Fibroblast of pulmonary artery (primary cell): ENCODE measurements at places on chromosomes 4 and X.

DNA sequence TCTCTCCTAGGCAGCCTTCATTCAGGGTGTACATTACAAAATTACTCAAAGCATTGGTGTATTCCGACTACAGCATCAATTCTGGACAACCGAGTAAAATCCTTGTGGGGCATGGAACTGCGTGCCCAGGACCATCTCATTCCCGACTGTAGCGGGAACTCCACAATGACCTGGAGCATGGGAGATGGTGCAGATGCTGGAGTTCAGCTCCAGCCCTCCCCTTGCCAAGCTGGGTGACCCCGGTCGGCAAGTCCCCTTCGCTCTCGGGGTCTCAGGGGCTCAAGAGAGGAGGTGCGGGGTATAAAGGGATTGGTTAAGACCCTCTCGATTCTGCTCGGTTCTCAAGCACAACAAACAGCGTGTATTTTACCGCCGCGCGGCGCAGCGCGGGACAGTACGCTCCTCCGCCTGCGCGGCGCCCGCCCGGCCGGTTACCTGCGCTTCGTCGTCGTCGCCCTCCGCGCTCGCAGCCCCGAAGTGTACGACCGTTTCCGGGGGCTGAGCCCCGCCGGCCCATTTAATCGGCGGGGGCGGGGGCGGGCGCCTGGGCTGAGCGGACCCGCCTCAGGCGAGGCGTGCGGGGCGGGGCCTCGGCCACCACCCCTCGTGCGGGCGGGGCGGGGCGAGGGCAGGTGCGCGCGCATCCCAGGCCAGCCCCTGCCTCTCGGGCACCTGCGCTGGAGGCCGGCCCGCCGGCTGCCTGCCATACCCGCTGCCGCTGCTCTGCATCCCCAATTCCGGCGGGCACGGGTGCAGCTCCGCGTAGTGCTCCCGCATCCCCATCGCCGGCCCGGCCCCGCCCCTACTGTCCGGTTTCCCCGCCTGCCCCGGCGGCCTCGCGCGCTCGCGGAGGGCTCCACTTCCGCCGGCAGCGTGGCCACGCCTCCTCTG, at the start of gene G6PD:
Gene G6PD (minus strand): TSS at position 493 of the 891 bp plus-strand sequence. CDS start 691 bp downstream, outside the sequence.
- peak; percentile 62 for DNase-seq

- no peak for DNase-seq
These were observed 14.5 kb downstream of the CLCN4 start for GRCh38 chrX:10171249-10171648.

GRCh38 chr4:115233600-115233999, 120.2 kb upstream of the NDST4 start:
- no peak for DNase-seq

GRCh38 chr4:17721496-17722355, 59.7 kb downstream of the FAM184B start:
- DNase-seq = peak; percentile 31

DNA sequence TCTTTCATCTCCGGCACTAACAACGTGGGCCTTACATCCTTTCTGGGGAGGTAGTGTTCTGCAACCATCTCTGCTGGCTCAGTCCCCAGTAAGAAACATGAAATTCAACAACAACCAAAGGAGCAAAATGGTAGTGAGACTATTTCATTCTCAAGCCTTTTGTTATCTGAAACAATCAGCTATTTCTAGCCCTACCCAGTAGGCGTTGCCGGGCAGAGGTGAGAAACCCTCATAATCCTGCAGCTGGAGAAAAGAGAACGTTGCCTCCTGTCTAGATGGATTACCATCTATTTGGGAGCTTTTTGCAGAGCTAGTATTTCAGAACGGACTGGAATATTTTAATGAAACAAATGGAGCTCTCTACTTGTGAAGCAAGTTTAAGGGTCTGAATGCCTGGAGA, 66.4 kb upstream of the GPR174 start:
- no peak for DNase-seq

DNA sequence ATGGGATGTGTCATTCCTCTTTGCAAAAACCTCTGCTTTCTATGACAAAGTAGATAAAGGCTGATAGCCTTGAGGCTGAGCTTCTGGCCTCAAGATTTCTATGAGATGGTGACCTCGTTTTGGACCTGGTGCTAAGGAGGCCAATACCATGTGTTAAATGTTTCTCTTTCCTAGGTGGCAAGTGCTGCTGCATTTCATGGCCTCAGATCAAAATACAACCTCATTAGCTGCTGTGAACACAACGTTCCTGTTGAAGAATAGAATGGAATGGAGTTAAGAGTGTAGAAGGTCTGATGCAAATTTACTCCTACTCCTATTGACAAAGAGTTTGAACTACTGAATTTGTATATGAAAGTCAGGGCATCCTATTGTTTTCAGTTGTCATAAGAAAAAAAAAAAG, 112.0 kb downstream of the C4orf51 start:
- DNase-seq = no peak

DNA sequence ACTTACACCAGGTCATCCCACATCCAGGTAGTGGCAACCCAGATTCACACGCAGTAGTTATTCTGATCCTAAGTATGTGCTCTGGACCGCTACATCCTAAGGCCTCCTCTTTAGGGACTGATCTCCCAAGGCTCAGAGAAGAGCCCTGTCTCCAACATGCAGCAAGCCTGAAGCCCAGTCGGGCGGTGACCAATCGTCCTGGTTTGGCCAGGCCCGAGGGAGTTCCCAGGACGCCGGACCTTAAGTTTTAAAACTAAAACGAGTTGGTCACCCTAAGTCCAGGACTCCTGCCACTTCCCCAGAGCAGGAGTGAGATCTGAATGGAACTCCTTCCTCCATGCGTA, 385 bp downstream of the LYAR start:
- DNase-seq = peak; percentile 19

DNA sequence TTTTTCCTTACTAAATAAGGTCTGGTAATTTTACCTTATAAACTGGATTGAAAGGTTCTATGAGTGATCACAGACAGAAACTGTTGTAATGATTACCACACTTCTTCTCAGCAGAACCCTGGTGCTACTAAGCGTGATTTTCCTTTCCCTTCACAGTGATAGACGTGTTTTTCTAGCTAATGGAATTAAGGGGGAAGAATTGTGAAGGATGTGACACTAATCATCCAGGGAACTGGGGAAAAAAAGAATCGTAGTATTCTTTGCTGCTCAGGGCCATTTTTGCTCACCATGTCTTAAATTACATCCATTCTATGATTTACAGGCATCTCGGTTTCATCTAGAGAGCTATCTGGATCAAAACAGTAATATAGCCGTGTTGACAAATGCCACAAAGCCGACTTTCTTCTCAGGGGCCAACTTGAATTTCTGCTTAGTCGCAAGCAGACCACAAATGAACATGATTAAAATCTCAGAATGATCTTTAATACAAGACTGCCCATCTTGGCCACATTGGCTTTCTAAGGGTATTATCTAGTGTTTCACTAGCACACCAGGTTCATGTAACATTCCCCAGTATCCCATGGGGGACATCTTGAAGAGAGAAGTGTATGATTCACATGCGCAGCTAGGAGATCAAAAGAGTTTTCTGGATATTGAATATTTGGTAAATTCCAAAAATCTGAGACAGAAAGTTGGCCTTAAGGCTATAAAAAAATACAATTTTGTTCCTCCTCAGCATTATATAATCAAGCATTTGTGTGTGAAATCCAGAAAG, 154.0 kb downstream of the UGT8 start:
- DNase-seq = no peak

DNA sequence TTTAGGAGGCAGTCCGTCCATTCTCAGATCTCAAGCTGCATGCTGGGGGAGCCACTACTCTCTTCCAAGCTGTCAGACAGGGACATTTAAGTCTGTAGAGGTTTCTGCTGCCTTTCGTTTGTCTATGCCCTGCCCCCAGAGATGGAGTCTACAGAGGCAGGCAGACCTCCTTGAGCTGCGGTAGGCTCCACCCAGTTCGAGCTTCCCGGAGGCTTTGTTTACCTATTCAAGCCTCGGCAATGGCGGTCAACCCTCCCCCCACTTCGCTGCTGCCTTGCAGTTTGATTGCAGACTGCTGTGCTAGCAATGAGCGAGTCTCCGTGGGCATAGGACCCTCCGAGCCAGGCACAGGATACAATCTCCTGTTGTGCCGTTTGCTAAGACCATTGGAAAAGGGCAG, 10.7 kb upstream of the ADH5 start:
- DNase-seq = no peak

- no peak for DNase-seq
These were observed 1477.2 kb upstream of the TENM3 start for GRCh38 chr4:180766045-180766444.

- DNase-seq = peak; percentile 83
These were observed 29.6 kb downstream of the REST start for GRCh38 chr4:56937262-56937661.

DNA sequence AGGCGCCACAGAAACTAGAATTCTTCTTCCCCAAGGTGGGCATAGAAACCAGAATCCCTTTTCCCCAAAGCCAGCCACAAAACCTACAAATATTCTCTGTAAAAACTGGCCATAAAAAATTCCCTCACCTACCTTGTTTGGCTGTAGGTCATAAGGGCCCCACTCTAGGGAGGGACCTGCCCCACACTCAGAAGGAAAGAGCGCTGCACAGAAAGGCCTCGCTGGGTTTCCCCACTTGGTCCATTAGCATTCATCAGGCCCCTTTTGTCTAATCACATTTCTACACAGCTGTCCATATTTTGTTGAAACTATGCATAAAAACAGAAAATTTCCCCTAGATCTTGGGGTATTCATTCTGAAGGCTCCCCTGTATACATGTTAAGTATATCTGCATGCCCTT, 54.1 kb downstream of the PHKA2 start:
- no peak for DNase-seq

DNA sequence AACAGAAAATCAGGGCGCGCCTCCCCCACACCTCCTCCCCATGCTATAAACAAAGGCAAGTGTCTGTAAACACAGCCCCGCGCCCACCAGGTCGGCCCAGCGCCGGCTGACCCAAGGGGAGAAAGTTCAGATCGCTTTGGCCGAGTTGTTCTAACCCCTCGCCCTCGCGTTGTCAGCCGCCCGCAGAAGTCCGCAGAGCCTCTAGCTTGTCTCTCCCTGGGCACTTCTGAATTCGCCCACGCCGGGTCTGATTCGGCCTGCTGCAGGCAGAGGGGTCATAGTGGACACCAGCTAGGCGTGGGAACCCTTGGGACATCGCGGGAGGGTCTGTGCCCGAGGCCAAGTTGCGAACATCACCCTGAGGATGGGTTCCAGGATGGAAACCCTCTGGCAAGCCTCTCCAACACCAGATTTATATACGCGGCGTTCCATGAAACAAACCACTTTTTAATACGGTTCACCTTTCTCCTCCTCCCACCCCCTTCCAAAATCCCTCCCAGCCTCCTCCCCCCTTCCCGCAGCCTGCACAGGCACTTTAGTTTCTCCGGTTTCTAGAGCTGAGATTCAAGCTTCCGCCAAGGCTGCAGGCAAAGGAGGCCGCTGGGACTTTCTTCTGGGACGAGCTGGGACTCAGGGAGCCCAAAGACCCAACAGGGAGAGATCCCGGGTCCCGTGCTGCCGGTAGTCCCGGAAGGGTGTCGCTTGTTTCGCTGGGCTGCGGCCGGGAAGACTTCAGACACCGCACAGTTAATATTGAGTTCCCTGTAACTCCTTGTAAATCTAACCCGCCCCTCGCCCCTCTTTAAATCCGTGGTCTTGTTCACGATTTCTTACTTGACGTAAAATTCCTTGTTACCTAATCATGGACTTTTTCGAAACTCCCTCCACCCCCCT, 4.7 kb downstream of the HAND2 start:
- DNase-seq = peak; percentile 69

- no peak for DNase-seq
These were observed 39.2 kb downstream of the MAP7D3 start for GRCh38 chrX:136211766-136212556.

GRCh38 chr4:140099983-140100382, 54.0 kb downstream of the MAML3 start:
- DNase-seq = no peak

GRCh38 chrX:150907474-150907873, 9.0 kb upstream of the CD99L2 start:
- DNase-seq = no peak

DNA sequence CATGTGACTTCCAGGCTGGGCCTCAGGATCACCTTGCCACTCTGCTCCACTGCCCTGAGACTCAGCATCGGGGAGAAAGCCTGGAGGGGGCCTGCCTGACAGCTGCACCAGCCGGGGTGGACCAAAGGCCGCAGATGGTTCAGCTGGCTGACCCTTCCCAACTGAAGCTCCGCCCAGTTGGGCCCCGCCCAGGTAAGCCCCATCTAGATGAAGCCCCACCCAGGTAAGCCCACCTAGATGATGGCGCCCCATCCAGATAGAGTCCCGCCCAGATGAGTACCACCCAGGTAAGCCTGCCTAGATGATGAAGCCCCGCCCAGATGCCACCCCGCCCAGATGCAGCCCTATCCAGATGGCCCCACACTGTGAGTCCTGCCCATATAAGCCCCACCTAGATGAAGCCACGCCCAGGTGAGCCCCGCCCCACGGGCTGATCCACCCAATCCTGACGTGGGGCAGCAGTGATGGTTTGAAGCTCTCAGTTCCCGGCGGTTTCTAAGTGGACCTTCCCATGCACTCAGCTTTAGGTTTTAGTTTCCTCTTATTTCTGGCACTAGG, 10.0 kb downstream of the ZFYVE28 start:
- DNase-seq = no peak

DNA sequence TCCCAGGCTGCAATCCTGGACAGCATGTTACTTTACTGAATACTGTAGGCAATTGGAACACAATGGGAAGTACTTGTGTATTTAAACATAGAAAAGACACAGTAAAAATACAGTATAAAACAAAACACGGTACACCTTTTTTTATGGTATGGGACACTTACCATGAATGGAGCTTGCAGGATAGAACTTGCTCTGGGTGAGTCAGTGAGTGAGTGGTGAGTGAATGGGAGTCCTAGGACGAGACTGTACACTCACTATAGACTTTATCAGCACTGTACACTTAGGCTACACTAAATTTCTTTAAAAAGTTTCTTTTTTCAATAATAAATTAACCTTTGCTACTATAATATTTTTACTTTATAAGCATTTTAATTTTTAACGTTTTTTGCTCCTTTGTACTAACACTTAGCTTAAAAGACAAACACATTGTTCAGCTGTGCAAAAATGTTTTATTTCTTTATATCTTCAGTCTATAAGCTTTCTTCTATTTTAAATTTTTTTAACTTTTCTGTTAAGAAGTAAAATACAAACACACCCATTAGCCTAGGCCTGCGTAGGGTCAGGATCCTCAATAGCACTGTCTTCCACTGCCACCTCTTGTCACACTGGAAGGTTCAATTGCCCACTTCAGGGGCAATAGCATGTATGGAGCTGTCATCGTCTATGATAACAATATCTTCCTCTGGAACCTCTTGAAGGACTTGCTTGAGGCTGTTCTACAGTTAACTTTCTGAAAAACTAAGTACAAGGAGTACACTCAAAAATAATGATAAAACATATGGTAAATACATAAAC, 293.5 kb upstream of the FSTL5 start:
- no peak for DNase-seq

DNA sequence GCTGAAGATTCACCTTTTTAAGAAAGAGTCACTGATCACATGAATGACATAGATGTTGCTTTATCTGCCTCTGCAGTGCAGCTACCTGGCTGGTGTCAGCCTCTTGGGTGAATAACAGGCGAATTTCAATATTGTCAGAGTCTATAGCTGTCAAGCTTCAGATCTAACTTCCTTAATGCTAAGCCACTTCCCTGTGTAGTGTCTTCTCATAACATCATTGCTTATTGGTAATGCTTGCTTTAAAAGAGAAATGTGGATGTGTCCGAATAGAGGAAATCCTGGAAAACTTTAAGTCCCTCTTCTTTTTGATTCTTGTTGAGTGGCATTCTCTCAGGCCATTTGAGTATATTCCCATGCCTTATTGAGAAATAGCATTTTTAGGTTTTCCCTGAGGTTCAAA, 7.3 kb upstream of the IGFBP7 start:
- DNase-seq = no peak

GRCh38 chrX:29044423-29045184, 457.4 kb downstream of the IL1RAPL1 start:
- DNase-seq = peak; percentile 36

- no peak for DNase-seq
These were observed 117.4 kb downstream of the TMA16 start for GRCh38 chr4:163611784-163612445.
